Vagina (tissue), 2 donors: ENCODE measurements at places on chromosomes 4 and X.

DNA sequence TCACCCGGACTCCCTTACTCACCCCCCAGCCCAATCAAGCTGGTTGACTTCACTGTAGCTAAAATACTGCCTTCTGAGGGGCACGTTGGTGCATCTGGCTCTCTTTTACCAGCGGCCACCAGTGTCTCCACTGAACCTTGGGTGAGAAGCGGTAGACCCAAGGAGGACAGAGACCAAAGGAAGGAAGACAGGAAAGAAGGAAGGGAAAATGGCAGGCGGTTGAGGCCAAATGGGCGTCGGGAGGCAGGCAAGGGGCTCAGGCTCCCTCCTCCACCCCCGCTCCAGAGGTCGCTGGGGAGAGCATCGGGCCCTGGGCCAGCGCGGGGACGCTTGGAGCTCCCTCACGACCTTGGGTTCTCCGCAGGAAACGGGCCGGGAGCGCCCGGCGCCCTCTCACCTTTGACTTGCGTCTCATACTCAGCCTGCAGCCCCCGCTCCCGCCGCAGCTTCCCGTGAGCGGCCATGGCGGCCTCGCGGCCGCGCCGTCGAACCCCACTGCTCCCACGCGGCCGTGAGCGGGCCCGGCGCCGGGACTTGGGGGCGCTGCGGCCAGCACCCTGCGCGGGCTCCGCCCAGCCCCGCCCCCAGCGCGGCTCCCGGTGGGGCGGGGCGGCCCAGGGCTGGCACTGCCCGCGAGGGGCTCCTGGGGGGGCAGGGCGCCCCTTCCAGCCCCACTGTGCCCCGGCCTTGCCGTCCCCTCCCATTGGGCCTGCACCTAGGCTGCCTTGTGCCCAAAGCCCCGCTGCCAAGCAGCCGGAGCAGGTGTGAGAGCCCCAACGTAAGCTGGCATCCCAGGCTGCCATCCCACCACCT, at the start of gene ARHGAP4:
ARHGAP4 (minus strand) TSS at position 526 of the 813 bp plus-strand sequence; CDS start at position 464, 62 bp downstream.
- no peak for DNase-seq

GRCh38 chrX:9988762-9989161, 21.6 kb downstream of the CLDN34 start:
- DNase-seq, result no peak

DNA sequence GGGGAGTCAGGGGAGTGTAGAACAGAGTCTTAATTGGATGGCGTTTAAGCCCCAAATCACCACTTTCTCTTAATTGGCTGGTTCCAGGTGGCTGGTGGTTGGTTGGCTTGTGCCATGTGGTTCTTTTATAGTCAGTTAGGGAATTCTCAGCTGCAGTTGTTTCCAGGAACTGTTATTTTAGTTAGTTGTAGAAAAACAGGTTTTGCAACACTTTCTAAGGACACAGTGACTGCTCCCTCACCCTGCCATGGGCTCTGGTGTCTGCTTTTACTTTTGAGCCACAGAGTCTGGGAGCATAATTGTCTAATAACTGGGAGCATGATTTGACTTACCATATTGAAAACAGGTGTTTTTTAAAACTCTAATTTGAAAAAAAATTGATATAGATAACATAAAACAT, 75.8 kb upstream of the PCDH18 start:
- DNase-seq, result no peak

GRCh38 chrX:145506214-145506613, 258.9 kb downstream of the SPANXN1 start:
- no peak for DNase-seq

- DNase-seq, result no peak
These were observed 174.2 kb downstream of the HHIP start for GRCh38 chr4:144820011-144820727.

DNA sequence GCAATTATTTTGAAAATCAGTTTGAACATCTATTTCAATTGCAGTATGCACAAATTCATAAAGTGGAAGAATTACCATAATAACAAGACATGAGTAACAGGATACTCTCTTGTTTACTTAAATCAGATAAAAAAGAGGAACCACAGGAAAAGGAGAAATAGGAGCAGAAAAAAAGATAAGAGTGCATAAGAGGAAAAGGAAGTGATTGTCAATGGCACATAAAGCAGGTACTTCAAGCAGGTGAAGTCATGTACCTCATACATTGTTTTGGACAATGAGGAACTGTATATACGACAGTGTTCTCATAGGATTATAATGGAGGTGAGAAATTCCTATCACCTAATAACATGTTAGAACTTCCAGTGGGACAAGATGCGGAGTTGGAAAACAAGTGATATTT, 334.5 kb upstream of the PCDH7 start:
- no peak for DNase-seq

- no peak for DNase-seq
These were observed 125.8 kb downstream of the PPEF1 start for GRCh38 chrX:18833071-18833731.

GRCh38 chr4:56995525-56995924, 16.8 kb downstream of the POLR2B start:
- DNase-seq, result no peak

GRCh38 chr4:29311247-29311646, 1408.9 kb upstream of the PCDH7 start:
- no peak for DNase-seq

- no peak for DNase-seq
These were observed 3.6 kb downstream of the ZXDB start for GRCh38 chrX:57595381-57595811.

DNA sequence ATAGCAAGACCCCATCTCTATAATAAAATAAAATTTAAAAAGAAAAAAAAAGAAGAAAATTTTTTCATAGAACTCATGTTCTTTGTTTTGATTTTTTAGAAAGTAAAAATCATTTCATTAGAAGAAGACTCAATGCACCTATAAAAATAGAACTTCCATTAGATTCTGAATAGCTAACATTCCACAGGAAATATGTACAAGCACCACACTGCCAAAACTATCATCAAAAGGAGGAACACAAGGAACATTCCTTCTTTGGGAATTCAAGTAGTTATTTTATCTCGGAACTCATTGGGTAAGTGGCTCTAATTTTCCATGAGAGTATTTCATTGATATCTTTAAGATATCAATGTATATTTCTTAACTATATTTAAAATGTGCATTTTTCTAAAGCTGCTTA, 157.6 kb downstream of the CAMK2D start:
- no peak for DNase-seq

DNA sequence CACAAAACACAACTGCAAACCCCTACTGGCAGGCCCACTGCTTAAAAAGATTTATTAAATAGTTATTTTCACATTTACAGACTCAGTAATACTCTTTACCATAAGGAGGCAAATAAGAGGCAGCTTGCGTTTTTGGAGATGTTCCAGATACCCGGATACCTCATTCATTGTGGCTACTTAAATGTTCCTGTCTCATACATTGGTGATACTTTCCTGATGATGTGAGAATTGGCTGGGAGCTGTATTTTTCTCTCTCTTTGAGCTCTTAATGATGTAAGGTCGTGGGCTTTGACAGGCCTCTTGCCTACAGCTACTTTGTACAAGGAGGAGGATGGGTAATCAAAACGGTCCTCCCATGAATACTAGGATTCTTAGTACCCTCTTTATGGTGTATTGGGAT, 101.5 kb downstream of the AKAP4 start:
- DNase-seq, result no peak

DNA sequence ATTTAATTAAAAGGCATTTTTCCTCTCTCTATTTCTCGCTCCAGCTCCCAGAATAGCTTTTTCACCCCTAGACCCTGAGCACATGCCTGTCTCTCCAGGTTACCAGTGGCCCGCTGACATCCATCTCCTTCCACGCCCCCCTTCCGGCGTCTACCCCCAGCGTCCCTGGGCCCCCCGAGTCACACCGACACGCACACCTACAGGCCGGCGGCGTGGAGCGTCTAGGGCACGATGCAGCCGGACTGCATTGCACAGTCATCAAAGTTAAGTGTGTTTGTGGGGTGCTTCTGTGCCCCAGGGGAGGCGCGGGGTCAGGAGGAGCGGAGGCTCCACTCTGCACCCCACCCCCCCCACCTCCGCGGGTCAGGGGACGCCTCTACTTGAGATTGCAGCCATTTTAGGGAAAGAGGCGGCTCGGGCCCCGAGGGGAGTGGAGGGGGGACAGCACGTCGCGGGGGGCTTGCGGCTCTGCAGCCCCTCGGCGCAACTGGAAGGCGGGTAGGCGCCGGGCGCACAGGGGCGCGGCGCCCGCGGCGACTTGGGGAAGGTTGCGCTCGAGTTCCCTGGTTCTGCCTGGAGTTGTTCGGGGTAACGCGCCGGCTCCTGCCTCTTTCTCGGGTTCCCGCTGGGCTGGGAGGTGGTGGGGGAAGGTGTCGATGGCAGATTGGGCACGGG, 112.7 kb downstream of the DHX15 start:
- no peak for DNase-seq

GRCh38 chrX:117919755-117920154, 196.9 kb downstream of the KLHL13 start:
- no peak for DNase-seq

DNA sequence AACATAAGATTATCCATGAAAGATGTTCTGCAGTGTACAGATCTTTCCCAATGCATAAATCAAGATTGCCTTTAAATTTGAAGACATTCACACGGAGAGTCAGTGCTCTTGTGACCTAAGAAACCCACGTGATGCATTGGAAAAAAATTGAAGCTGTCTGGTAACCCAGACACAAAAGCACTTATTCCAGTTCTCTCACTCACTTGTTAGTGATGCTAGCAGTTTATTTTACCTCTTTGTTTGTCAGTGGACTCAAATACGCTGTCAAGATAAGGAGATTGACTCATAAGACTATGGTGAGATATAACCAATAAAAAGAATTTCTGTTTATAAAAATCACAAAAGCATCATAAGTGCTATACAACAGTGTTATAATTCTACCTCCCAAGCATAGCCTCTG, 245.8 kb upstream of the SMIM31 start:
- no peak for DNase-seq

DNA sequence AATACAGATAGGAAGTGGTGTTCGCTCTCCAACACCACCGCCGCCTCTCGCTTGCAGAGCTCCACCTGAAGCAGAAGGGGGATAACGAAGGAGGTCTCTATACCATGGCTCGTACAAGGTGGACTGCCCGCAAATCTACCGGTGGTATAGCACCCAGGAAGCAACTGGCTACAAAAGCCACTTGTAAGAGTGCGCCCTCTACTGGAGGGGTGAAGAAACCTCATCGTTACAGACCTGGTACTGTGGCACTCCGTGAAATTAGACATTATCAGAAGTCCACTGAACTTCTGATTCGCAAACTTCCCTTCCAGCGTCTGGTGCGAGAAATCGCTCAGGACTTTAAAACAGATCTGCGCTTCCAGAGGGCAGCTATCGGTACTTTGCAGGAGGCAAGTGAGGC, 5.2 kb upstream of the BMP15 start:
- no peak for DNase-seq

- DNase-seq, result no peak
These were observed 32.8 kb downstream of the CLDN22 start for GRCh38 chr4:183287309-183287659.

GRCh38 chrX:45781901-45782553, 581.4 kb upstream of the DIPK2B start:
- DNase-seq, result no peak

GRCh38 chr4:92599044-92599443, 295.3 kb downstream of the GRID2 start:
- no peak for DNase-seq

- no peak for DNase-seq
These were observed 552.5 kb downstream of the ADGRL3 start for GRCh38 chr4:61752617-61753016.

DNA sequence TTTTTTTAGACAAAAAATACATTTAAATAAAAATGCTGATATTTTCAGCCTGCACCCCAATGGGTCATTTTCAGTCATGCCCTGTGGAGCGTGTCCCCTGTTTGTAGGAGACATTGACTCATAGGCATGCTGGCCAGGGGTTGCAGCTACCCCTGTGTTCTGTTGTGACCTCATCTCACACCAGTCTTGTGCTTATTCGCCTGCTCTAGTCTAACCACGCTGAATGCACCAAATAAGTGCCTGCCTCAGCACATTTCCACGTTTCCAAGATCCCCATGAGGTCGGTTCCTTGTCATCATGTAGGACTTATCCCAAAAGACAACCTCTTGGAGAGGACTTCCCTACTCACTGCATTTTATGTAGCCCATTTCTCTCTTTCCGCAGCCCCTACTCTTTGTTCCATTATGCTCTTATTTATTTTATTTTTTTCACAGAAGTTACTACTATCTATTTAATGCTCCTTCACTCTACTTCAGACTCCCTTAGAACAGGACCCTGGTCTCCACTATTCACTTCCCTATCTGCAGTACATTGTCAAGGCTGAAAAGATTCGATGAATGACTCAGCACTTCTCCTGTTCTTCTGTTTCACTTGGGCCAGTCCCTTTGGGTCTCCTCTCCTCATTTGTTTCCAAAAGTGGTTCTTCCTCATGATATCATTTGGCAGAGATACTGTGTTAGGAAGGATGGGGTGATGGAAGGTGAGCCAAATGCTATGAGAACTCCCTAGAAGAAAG, 109.7 kb downstream of the MSL3 start:
- DNase-seq, result no peak

DNA sequence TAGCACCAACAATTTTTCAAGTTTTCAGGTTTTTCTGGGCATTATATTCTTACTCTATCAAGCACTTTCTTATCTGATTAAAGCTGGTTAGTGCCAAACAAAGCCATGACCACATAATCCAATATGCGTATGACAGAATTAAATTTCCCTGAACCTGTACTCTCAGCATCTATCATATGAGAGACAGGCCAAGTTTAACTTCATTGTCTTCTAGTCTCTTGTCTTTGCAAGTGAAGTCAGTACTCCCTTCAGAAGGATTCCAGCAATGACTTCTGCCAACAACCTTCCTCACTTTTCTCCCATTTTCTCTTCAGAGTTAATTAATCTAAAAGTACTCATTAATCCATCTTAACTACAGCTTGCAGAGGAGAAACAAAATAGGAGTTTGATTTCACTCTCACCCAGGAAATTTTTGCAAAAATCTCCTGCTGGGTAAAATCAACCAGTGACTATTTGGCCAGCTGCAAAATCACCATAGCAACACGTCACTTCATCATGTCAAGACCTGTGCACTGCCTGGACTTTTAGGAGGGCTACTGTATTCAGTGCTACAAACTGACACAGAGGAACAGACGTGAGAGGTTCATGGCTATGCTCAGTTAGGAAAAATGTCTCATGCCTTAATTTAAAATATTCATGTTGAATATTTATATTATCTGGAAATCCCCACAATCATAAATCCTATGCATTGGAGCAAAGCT, 208.4 kb downstream of the ANTXR2 start:
- no peak for DNase-seq

DNA sequence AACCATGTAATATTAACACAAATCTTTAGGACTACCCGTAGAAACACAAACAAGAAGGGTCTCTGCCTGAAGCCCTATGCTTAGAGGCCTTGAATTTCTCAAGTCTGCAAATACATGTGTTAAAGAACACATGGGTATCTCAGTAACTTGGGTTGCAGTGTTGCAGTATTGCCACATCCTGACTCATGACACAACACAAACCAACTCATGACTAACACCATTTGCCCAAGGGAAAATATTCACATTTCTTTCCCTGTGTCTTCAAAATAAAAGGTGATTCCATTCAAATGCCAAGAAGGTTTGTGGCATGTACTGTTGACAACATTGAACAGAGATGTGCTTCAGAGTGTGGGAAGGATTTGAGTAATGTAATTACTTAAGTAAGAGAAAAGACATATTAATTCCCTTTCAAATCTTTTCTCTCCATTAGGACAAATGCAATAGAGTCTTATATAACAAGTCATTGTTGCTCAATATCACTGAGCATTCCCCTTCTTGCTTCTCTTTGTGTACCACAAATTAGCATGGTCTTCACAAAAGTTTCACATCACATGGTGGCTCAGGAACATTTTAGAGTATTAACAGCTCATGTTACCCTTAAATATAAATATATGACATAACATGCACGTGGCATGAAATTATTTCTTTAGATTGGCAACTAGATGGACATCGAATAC, 487.1 kb downstream of the STPG2 start:
- no peak for DNase-seq
